ENCODE measurements at places on chromosomes 11 and 22. TPM values are rescaled to one million over a fixed set of nuclear protein-coding genes. Genes with fewer than 3 reads are reported as not detected.

GRCh38 chr22:19665784-19666672 is 48.3 kb upstream of the SEPTIN5 start:
- no peak for DNase-seq

- DNase-seq = no peak
These were observed 39.8 kb downstream of the ATG13 start for GRCh38 chr11:46657186-46657585.

- DNase-seq = peak; percentile 82
These were observed 8.8 kb upstream of the PDGFB start for GRCh38 chr22:39253435-39254070.

The GRAMD1B gene
- total RNA-seq = 0.19 TPM

The ANO5 gene
- total RNA-seq = not detected

The TTC28 gene
- total RNA-seq = 27.5 TPM

All from mammary epithelial cell (primary cell).